Astrocyte (in vitro differentiated cells and primary cell): ENCODE measurements at places on chromosomes 5 and 9. TPM values are rescaled to one million over a fixed set of nuclear protein-coding genes. Genes with fewer than 3 reads are reported as not detected.

The GCNT4 gene
- 9.0 and 9.4 TPM in 2 replicates for total RNA-seq

The ADAMTS6 gene
- total RNA-seq: 27.7 and 37.1 TPM in 2 replicates

The FIBCD1 gene
- total RNA-seq: 0.66 and 1.6 TPM in 2 replicates

The SOHLH1 gene
- total RNA-seq: not detected in 2 replicates

The MLANA gene
- not detected in 2 replicates for total RNA-seq

The CBY3 gene
- total RNA-seq: not detected in 2 replicates

The SHOC1 gene
- total RNA-seq: not detected in 2 replicates

The PDLIM4 gene
- 56.6 and 72.4 TPM in 2 replicates for total RNA-seq

The VDAC1 gene
- total RNA-seq: 354 and 364 TPM in 2 replicates

The PAEP gene
- total RNA-seq: 0.39 TPM in 1 of 2 replicates, not detected in the other

The SLC25A2 gene
- 0.19 and 0.25 TPM in 2 replicates for total RNA-seq

The LCN12 gene
- not detected in 2 replicates for total RNA-seq

The SPATA31A7 gene
- not detected in 2 replicates for total RNA-seq

The PCDHA12 gene
- total RNA-seq: 13.8 and 16.0 TPM in 2 replicates

The KCNV2 gene
- not detected in 2 replicates for total RNA-seq

The KIF27 gene
- total RNA-seq: 2.2 and 3.0 TPM in 2 replicates

The FGF18 gene
- 0.89 and 1.2 TPM in 2 replicates for total RNA-seq

The LCN15 gene
- total RNA-seq: not detected in 2 replicates

The HRH2 gene
- total RNA-seq: 1.7 and 1.9 TPM in 2 replicates

The PCA3 gene
- total RNA-seq: not detected in 2 replicates

The CARTPT gene
- total RNA-seq: not detected in 2 replicates

The EIF4E1B gene
- total RNA-seq: not detected in 2 replicates

The GHR gene
- 1.9 and 2.3 TPM in 2 replicates for total RNA-seq

The COL23A1 gene
- 0.16 and 0.19 TPM in 2 replicates for total RNA-seq

The TRAF2 gene
- total RNA-seq: 12.5 and 14.4 TPM in 2 replicates

The DNAH5 gene
- 3.2 and 3.4 TPM in 2 replicates for total RNA-seq

The FAT2 gene
- 0.07 and 0.14 TPM in 2 replicates for total RNA-seq
